ENCODE measurements at places on chromosomes 11 and 22. TPM values are rescaled to one million over a fixed set of nuclear protein-coding genes. Genes with fewer than 3 reads are reported as not detected.

- no peaks in the 10 kb centered on the region for H3K27me3 ChIP-seq
- H3K4me3 ChIP-seq: no peak overlapping the region
- no peak overlapping the region for H3K27ac ChIP-seq
- no peak for DNase-seq
Observed at GRCh38 chr22:19222242-19223005, 43.9 kb upstream of the SLC25A1 start.

- H3K4me3 ChIP-seq: no peak overlapping the region
- DNase-seq: no peak
- H3K36me3 ChIP-seq: no peaks in the 10 kb centered on the region
- H3K4me1 ChIP-seq: no peaks in the 10 kb centered on the region
- H3K27me3 ChIP-seq: no peaks in the 10 kb centered on the region
Observed at GRCh38 chr22:47199979-47200272, 437.5 kb downstream of the TBC1D22A start.

GRCh38 chr11:2581151-2581930, 118.5 kb downstream of the KCNQ1OT1 start:
- H3K36me3 ChIP-seq: no peaks in the 10 kb centered on the region
- peak; percentile 2 for DNase-seq
- H3K27me3 ChIP-seq: no peaks in the 10 kb centered on the region
- H3K4me3 ChIP-seq: no peak overlapping the region
- no peaks in the 10 kb centered on the region for H3K4me1 ChIP-seq

The MAML2 gene
- total RNA-seq: 37.1 TPM

The NLRP10 gene
- not detected for total RNA-seq

The UBQLNL gene
- total RNA-seq: 0.11 TPM

The ARFGAP2 gene
- total RNA-seq: 74.9 TPM

The PANX3 gene
- total RNA-seq: not detected

DNA sequence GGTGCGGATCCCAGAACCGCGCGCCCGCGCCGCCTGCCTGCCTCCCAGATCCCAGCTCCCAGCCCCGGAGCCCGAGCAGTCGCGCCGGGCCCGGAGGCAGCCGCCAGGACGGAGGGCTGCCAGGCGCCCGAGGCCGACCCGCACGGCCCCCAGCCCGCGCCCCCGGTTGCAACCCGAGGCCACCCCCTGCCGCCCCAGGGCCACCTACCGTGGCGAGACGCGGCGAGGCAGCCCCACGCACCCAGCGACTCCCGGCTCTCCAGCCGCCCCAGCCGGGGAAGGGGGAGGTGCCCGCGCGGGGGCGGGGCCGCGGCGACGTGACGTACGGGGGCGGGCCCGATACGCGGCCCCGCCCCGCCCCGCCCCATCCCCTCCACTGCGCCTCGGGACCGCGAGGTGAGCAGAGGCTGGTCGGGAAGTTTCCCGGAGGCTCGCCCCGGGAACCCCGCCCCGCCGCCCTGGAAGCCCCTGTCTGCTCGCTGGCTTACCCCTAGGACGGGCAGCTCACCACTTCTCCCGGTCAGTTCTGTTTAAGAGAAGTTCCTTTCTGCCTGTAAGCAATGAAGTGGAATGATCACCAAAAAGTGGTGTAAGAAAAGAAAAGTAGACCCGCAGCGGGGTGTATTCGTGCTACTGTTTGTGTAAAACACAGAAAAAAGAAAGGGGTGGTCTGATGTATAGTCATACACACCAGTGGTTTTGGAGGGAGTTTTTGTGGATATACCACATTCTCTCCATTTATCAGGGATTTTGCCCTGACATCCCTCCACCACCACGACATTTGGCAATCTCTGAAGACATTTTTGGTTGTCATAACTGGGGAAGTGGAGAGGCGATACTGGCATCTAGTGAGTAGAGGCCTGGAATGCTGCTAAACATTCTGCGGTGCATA, at the start of gene TPST2:
TSS of gene TPST2 (minus strand) at position 288 of the 892 bp plus-strand sequence. CDS start 48,502 bp downstream, outside the sequence.
- peak within 1 kb of the TSS; percentile 86 for H3K27ac ChIP-seq
- no peaks in the 10 kb centered on the region for H3K27me3 ChIP-seq
- H3K36me3 ChIP-seq: no peaks in the 10 kb centered on the region
- DNase-seq: peak; percentile 87

GRCh38 chr11:94139416-94139815, 10.8 kb downstream of the PANX1 start:
- no peaks in the 10 kb centered on the region for H3K27me3 ChIP-seq
- H3K4me3 ChIP-seq: no peak overlapping the region
- peaks cover 55% of the 10 kb centered on the region for H3K4me1 ChIP-seq
- no peak overlapping the region for H3K27ac ChIP-seq
- no peak for DNase-seq
- H3K36me3 ChIP-seq: peaks cover 10% of the 10 kb centered on the region

DNA sequence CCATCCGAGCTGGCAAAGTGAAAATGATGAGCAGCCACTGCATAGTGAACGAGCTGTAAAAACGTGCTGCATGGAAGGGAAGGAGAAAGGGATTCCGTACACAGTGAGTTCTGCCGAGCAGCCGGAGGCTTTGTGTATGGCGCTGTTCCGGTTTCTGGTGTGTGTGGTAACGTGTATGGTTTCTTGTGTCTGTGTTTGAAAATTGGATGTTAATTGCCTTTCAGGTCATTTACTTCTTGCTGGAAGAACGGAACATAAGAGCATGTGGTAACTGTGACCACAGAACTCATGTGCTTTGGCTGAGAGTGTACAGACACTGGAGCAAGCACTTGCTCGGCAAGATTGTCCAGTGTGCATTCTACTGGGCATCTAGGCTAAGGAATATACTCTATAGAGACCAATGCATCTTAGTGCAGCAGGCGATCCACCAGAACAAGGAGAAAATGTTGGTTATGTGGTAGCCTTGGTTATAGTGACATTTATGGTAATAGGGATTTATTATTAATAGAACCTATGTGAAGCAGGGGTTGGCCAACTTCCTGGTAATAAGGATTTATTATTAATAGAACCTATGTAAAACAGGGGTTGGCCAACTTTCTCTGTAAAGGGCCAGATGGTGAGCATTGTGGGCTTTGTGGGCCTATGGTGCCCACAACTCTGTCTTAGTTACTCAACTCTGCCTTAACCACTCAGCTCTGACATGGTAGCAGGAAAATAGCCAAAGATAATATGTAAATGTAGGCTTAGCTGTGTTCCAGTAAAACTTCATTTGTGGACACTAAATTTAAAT, 49.2 kb downstream of the GRAMD1B start:
- no peak overlapping the region for H3K27ac ChIP-seq
- H3K27me3 ChIP-seq: no peaks in the 10 kb centered on the region
- H3K4me1 ChIP-seq: peaks cover 43% of the 10 kb centered on the region
- peaks cover 19% of the 10 kb centered on the region for H3K36me3 ChIP-seq
- H3K4me3 ChIP-seq: no peak overlapping the region

DNA sequence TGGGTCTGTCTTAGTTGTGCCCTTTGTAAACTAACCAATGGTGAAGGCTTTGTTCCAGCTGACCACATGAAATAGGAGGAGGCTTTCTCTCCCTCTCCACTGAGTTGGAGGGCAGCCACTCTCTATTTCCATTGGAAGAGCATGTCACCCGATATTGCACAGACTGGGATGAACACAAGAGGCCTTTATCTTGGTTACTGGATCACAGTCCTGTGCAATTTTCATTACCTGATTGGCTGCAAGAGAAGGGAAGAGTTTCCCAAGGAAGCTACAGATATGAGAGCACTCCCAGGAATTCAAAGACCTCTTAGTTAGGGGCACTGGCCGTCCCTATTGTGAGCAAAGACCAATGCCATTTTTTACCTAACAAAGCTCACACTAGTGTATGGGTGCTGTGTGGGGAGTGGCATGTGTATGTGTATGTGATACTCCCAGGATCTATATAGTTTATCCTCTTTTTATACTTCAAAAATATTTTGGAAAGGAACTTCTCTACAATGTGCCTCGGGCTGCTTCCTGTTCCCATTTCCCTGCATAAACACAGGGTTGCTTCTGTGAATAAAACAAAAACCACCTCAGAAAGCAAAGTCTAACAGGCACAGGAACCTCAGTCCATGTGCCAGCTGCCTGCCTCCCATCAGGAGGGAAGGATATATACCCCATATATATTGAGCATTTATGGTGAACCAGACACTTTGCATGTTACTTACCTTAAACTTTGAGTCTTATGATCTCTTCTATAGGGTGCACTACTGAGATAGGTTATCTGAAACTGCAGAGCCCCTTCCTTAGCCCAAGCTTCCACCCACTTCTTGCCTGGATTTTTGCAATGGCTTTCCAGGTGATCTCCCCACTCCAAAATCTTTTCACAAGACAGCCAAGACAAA, 126.5 kb downstream of the RASSF10 start:
- H3K27me3 ChIP-seq: peaks cover 33% of the 10 kb centered on the region
- DNase-seq: no peak
- H3K27ac ChIP-seq: no peak overlapping the region
- no peaks in the 10 kb centered on the region for H3K36me3 ChIP-seq
- H3K4me3 ChIP-seq: no peak overlapping the region

- H3K4me1 ChIP-seq: no peaks in the 10 kb centered on the region
- H3K36me3 ChIP-seq: no peaks in the 10 kb centered on the region
- no peak overlapping the region for H3K27ac ChIP-seq
- no peak overlapping the region for H3K4me3 ChIP-seq
Observed at GRCh38 chr22:38080850-38081635, 2.9 kb downstream of the SLC16A8 start.

GRCh38 chr11:72004515-72005346, 6.0 kb downstream of the IL18BP start:
- no peaks in the 10 kb centered on the region for H3K27me3 ChIP-seq
- H3K36me3 ChIP-seq: peaks cover 48% of the 10 kb centered on the region
- H3K27ac ChIP-seq: no peak overlapping the region
- H3K4me1 ChIP-seq: peaks cover 2% of the 10 kb centered on the region

The ENTHD1 gene
- total RNA-seq: 0.70 TPM

- no peak within 1 kb of the TSS for H3K27ac ChIP-seq
- H3K4me3 ChIP-seq: no peak within 1 kb of the TSS
- no peak for DNase-seq
- H3K36me3 ChIP-seq: no peaks in the 10 kb centered on the region
Observed at GRCh38 chr11:6876325-6876724, at the start of gene OR10A4. OR10A4 (plus strand) TSS chr11:6876625; CDS start chr11:6876648, 23 bp downstream.

GRCh38 chr11:75969626-75970308, 154.8 kb downstream of the UVRAG start:
- no peak overlapping the region for H3K4me3 ChIP-seq
- H3K4me1 ChIP-seq: peaks cover 8% of the 10 kb centered on the region
- H3K27me3 ChIP-seq: no peaks in the 10 kb centered on the region
- no peak overlapping the region for H3K27ac ChIP-seq
- H3K36me3 ChIP-seq: peaks cover 24% of the 10 kb centered on the region

The C11orf86 gene
- not detected for total RNA-seq

DNA sequence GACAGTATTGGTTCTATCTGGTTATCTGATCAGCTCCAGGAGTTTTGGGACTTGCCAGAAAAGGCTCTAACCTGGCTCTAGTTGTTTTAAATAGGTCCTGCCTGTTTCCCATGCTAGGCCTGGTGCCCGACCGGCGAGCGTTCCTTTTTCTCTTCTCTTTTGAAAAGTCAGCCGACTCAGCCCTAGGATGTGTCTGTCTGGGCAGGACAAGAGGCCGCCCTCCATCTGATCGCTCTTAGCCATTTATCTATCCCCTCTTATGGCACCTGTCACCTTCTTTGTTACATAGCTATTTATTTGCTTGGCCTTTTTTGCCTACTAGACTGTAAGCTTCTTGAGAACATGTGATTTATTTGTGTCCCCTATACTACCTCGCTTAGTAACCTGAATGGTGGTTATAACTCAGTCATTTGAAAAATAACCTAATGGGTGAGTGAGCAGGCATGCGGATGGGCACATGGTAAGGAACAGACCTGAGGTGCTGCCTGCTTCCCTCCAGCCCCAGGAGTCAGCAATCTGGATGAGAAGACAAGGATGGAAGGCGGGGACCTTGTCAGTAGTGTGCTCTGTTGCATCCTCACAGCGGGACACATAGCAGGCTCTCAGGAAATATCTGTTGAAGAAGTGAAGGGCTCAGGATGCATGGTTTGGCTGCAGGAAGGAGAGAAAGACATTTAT, 108.4 kb downstream of the ZBTB16 start:
- no peak overlapping the region for H3K4me3 ChIP-seq
- H3K27me3 ChIP-seq: no peaks in the 10 kb centered on the region
- no peaks in the 10 kb centered on the region for H3K36me3 ChIP-seq
- H3K4me1 ChIP-seq: peaks cover 91% of the 10 kb centered on the region
- H3K27ac ChIP-seq: no peak overlapping the region

DNA sequence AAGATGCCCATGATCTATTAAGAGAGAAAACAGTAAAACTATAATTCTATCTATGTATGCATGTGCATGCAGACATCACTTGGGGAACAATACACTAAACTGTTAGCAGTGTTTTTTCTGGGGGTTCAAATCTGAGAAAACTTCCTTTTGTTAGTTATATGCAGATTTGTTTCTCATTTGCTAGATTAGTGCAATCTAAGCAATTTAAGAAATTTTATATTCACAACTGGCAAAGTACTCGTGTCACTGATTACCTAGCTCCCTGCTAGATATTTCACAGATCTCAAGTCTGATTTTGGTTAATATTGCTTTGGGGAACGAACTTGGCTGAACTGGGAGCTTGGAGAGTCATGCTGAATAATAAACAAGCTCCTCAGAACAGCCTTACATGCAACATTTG, 14.9 kb upstream of the OSBP start:
- H3K27ac ChIP-seq: no peak overlapping the region
- no peaks in the 10 kb centered on the region for H3K4me1 ChIP-seq
- H3K27me3 ChIP-seq: no peaks in the 10 kb centered on the region
- no peak for DNase-seq
- no peak overlapping the region for H3K4me3 ChIP-seq
- peaks cover 16% of the 10 kb centered on the region for H3K36me3 ChIP-seq

The PANX2 gene
- 2.2 TPM for total RNA-seq

DNA sequence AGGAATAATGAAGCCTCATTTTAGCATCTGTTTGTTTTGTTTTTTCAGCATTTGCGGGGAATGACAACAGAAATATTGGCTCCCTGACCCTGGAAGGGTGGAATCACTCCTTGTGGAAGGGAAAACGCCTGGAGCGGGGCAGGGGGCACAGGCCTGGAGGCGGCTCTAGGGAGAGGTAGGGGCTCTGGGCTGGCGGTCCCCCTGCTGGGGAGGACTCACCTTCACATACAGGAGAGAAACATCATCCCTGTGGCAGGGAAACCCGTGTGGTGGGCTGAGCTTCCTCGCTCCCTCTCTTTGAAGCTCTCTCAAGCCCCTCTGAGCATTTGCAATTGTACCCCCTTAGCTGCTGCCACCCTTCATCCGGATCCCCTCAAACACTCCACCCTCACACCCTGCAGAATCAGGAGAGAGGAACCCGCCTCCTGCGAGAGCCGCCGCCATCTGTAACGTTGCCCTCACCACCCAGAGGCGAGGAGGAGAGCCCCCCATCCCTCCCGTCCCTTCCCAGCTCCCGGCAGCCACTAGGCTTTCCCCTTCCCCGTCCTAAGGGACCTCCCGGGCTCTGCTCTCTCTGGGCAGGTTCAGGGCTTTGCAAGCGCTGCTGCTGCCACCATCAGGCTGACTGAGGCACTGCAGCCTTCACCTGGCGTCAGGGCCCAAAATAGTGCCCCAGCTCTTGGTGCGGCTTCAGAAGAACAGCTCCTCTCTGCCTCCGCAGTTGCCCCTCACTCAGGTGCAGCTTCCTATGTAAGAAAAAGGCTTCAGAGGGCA, 10.4 kb downstream of the KIRREL3 start:
- no peaks in the 10 kb centered on the region for H3K4me1 ChIP-seq
- H3K27ac ChIP-seq: no peak overlapping the region
- H3K27me3 ChIP-seq: peaks cover 19% of the 10 kb centered on the region
- H3K36me3 ChIP-seq: no peaks in the 10 kb centered on the region
- peak; percentile 77 for DNase-seq
